ENCODE measurements at places on chromosomes 13 and 19.
A peak's percentile ranks its signal among the peaks of the same experiment; 100 is the strongest.

DNA sequence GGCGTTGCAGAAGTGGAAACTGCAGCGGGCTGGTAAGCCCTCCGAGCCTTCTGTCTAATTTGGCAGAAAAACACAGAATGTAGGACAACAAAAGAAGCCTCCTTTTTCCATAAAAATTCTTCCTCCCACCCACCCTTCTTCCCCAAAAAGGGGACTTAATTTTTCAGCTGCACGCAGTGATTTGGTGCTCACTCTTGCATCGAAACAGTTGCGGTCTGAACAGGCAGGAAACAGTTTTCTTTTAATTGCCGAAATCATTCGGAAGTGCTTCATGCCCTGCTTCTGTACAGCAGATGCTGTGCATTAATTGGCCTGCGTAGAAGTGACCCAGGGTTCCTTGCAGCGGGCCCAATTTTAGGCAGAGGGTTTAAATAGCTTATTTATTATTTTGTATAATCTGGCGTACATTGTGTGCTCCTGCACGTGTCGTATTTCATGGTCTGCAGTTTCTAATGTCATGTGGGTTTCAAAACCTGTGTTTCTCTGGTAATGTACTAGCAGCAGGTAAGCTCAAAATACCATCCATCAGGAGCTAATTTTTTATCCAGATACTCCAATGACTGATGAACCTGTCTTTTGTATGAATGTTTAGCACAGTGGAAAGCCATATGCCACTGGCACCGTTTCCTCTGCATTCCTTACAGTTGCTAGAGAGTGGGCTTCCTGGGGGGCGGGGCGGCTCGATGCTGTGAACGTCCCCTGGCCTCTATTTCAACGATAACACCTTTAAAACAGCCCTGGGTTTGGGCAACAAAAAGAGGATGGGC is 66.6 kb downstream of the GGACT start:
- no peak for DNase-seq

DNA sequence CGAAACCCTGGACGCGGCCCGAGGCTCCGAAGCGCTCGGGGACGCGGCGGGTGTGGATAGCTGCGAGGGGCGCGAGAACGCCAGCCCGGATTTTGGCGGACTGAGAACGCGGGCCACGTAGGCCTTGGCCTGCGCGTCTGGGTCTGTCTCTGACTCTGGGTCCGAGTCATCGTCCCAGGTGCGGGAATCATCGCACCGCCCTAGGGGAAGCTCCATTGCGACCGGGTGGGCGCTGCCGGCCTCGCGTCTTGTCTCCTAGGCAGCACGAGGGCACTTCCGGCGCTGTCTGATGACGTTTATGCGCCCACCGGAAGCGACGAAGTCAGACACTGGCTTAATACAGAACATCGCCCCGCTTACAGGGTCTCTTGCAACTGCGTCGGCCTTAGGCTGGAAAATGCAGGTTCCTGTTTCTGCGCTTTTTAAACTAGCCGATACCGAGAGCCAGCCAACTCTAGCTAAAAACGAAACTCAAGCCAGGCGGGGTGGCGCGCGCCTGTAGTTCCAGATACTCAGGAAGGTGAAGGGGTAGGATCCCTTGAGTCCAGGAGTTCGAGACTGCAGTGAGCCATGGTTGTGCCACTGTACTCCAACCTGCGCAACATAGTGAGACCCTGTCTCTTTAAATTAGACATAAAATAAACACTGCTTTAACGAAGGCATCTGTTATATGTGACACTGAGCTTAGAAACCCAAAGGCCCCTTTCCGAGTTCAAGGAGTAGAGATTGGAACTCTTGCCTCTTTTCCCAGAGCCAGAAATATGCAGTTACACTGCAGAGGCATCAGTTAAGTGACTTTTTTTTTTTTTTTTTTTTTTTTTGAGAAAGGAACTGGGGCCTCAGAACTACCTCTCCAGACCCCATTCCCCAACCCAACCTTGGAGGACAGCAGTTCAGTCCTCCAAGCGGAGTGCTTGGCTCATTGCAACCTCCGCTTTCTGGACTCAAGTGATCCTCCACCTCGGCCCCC is at the start of gene FBXW9:
Gene FBXW9, minus strand, starts transcription at position 266 of the 970 bp plus-strand sequence. Its CDS starts 50 bp downstream, at position 216.
- DNase-seq: peak; percentile 98

DNA sequence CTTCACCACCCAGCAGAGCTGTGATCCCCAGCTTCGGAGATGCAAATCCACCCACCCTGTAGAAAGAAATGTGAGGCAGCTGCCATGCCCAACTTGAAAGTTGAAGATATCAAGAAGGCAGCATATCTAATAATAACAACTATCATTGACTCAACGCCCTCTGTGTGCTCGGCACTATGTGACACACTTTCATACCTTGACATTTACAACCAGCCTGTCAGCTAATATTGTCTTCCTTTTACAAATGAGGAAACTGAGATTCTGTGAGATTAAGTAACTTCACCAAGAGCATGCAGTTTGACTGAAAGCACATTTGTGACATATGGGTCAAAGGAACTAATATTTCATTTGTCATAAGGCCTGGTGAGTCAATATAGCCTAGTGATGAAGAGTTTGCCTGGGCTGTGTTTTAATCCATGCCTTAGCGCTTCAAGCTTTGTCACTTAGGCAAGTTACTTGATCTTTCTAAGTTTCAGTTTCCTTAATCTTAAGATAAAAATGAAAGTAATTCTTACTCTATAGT is 137.0 kb downstream of the FLT1 start:
- DNase-seq: no peak

- DNase-seq: no peak
Measured at GRCh38 chr13:45269204-45269603, 68.4 kb upstream of the KCTD4 start.

DNA sequence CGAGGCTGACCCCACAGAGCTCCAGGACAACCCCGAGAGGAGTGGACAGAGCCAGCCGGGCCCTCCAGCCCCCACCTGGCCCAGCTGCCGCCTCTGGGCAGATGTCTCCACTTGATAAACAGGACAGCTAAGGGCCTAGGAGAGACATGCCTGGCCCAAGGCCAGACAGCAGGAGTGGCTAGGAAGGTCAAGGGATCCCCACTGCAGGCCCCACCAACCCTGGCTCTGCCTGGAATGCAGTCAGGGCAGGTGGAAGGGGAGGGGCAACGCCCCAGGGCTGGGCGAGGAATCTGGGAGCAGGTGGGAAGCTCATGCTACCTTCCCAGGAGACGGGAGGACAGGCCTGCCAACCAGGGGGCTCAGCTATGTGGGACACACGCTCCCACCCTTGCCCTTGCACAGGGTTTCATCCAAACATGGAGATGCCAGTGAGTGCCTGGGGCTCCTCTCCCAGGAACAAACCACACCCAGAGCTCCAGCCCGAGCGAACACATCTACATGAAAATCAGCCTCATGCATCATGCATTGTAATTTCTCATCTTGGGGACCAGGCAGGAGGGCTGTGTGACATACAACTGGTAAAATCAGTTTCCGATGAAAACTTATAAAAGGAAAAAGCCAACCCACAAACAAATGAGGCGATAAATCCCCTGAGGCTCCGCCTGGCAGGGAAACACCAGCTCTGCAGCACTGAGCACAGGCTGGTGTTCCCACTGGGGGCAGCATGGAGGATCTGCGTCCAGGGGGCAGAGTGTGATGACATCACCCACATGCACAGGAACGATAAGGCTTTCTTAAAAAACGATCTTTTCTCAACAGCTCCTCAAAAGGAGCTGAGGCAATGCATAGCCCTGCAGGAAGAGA is 25.0 kb downstream of the SH3GL1 start:
- DNase-seq: no peak

GRCh38 chr19:49340069-49340864 is 5.1 kb downstream of the CD37 start:
- DNase-seq: peak; percentile 98

DNA sequence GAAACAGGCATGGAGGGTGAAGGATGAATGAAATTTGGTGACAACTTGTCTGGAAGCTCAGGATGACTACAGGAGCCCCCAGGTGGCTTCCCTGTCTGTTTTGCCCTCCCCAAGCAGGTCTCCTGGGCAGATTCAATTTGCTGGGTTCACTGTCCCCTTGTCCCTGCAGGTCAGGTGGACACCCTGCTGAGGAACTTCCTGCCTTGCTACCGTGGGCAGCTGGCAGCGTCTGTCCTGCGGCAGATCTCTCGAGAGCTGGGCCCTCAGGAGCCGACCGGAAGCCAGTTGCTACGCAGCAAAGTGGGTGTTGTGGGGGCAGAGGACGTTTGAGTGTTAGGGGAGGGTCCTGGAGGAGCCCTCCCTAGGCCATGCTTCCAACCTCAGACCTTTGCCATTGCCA is 19.1 kb downstream of the PGLS start:
- no peak for DNase-seq

DNA sequence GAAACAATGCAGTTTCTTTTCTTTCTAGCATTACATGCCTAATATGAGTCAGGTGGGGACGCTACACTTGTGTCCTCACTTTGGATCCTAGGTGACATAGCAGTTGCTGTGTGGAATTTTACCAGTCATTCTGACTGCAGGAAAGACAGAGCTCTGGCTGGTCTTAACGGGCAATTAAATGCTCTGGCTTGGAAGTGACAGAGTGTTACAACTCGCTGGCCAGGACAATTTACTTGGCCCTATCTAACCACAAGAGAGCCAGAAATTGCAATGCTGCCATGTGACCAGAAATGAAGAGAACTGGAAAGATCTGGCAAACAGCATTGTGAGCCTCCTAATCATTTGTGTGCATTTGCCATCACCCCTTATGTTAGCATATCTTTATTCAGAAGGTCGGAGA is 351.1 kb downstream of the DCT start:
- DNase-seq: no peak

GRCh38 chr19:10812902-10813404 is 23.1 kb downstream of the TMED1 start:
- DNase-seq: no peak

GRCh38 chr13:78334059-78334458 is 269.3 kb downstream of the POU4F1 start:
- DNase-seq: no peak

- DNase-seq: no peak
Measured at GRCh38 chr13:48511621-48512230, 21.2 kb downstream of the RCBTB2 start.

DNA sequence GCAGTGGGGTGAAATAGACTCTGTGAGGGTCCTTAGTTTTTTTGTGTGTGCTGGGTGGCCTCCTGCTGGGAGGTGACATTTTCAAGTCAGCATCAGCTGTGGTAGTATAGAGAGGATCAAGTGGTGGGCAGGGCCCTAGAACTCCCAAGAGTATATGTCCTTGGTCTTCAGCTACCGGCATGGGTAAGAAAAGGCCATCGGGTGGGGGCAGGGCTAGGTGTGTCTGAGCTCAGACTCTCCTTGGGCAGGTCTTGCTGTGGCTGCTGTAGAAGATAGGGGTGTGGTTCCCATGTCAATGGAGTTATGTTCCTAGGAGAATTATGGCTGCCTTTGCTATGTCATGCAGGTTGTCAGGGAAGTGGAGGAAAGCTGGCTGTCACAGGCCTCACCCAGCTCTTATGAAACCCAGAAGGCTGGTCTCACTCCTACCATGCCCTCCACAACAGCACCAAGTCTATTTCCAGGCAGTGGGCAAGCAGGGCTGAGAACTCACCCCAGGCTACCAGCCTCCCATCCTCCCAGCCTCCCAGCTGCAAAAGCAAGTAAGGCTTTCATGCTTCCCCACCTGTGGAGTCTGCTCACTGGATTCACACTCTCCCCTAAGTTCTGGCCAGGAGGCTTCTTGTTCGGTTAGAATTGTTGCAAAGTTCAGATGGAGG is 130.6 kb upstream of the SOX1 start:
- no peak for DNase-seq

GRCh38 chr13:97715763-97716162 is 237.7 kb upstream of the IPO5 start:
- DNase-seq: no peak

DNA sequence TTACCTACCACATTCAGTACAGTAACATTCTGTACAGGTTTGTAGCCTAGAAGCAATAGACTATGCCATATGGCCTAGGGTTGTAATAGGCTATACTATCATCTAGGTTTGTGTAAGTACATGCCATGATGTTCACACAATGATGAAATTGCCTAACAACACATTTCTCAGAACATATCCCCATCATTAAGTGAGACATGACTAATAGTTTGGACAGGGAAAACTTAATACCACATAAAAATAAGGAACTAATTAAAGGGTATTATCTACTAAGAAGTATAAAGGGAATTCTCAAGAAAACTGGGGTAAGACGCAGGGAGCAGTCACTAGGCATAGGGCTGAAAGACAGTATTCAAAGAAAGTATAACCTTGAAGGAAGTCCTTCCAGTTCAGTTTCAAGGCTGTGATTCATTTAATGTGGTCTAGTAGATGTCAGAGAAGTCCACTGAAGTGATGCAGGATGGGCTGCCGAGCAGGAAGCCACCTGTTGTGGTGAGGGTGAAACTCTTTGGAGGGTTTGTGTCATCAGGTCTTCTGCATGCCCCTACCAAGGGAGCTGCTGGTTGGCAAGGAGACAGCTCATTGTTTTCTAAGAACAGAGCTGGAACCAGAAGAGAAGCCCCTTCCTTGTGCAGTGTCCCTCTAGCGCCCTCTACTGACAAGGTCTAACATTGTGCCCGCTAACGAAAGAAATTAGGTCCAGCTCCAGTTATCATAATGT is 122.9 kb downstream of the OLFM4 start:
- peak; percentile 92 for DNase-seq

DNA sequence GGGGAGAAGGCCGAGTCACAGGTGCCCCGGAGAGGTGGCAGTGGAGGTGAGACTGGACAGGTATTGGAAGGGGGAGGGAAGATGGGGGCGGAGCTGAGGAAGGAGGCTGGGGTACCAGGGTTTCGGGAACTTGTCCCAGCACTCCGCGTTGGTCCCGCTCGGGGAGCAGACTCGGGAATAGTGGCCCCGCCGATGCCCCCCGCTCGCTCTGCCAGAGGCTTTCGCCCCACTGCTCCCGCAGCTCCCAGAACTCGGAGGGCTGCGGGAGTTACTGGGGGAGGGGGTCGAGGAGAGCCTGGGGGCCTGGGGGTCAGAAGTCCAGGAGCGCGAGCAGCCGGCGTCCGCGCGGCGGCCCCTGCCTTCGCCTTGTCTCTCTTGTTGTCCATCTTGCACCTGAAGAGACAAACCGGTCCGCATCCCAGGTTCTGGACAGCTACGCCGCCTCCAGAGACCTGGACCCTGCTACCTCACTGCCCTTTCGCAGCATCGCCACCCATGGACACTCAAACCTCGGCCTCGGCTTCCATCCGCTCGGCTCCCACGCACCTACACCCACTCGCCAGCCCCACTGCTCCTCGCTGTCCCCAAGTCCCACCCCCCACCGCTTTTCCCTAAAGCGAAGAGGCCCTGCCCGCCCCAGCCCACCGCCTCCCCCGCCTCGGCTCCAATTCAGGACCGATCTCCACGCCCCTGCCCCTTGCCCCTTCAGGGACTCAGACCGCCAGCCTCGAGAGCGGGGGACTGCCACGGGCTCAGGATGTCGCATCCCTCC is 700 bp downstream of the PRR36 start:
- no peak for DNase-seq

Data from NCI-H82 (cell line).